ENCODE measurements at places on chromosomes 1 and 21. TPM values are rescaled to one million over a fixed set of nuclear protein-coding genes. Genes with fewer than 3 reads are reported as not detected.

DNA sequence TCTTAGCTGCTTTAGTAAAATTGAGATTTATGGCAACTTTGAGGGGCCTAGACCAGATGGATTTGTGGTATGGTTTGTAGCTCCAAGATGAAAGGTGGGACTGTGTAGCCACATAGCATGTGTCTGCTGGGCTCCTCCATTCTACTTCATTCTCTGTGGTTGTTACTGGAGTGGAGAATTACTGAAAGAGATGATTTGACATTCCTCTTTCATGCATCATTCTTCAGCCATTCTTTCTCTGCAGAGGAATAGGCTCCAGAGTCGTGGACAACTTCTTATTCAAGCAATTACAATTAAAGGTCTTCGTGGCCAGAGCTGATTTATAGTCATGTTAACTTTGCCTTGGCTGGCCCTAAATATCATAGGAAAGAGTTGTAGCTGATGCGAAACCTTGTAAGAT is 328.9 kb downstream of the PAPPA2 start:
- no peak for DNase-seq

DNA sequence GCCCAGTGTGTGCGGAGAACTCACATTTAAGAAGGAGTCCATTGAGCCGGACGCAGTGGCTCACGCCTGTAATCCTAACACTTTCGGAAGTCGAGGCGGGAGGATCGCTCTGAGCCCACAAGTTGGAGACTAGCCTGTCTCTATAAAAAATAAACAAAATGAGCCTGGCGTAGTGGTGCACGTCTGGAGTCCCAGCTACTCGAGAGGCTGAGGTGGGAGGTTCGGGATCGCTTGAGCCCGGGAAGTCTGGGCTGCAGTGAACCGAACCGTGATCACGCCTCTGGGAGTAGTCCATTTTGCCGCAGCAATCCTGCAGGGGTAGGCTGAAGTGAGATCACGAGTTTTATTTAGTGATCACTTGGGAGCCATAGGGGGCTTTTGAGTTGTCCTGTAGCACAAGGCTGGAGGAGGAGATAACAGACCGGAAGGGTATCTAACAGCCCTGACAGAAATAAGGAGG is 497 bp upstream of the FUCA1 start:
- peak; percentile 3 for DNase-seq

- DNase-seq: no peak
Observed at GRCh38 chr1:189708674-189709073, 769.0 kb downstream of the BRINP3 start.

GRCh38 chr1:26375081-26375480 is 2.5 kb upstream of the ZNF683 start:
- no peak for DNase-seq

- no peak for DNase-seq
Observed at GRCh38 chr1:67690018-67690363, 5.0 kb downstream of the GADD45A start.

GRCh38 chr1:41322101-41322661 is 39.1 kb upstream of the FOXO6 start:
- no peak for DNase-seq

- DNase-seq: no peak
Observed at GRCh38 chr1:231625975-231626534, 535 bp upstream of the DISC1 start.

- DNase-seq: peak; percentile 49
Observed at GRCh38 chr1:52862666-52863458, 20.3 kb downstream of the ZYG11A start.

- DNase-seq: peak; percentile 54
Observed at GRCh38 chr1:159012495-159012894, 2.8 kb downstream of the IFI16 start.

DNA sequence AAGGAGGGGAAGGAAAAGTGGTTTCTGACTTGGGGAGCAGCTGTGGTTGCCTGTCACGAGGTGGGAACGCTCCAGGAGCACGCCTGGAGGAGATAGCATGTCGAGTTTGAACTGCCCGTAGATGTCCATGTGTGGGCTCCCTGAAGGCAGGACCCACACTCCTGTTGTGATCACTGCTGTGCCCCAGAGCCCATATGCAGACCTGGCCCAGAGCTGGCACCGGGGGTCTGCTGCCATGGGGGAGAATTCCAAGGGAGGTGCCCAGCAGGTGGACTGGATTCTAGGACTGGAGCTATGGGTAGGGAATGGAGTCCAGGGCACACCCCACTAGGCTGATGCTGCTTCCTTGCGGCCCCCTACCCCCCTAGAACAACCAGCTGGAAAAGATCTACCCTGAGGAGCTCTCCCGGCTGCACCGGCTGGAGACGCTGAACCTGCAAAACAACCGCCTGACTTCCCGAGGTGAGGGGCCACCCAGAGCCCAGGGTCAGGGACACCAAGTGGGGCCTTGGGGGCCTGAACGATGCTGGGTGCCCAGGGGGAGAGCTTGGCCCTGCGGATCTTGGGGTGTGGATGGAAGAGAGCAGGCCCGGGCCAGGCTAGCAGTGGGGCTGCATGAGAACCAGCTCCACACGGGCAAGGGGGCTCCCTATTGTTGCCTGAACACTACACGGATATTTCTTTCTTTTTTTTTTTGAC is 9.3 kb downstream of the PODN start:
- DNase-seq: no peak

GRCh38 chr1:112937070-112937469 is 18.9 kb downstream of the SLC16A1 start:
- peak; percentile 52 for DNase-seq

GRCh38 chr21:21624674-21625073 is 626.5 kb downstream of the NCAM2 start:
- DNase-seq: peak; percentile 94

- no peak for DNase-seq
Observed at GRCh38 chr1:25773441-25774125, 26.4 kb upstream of the SELENON start.

SPTA1 gene
- total RNA-seq: not detected

ANXA9 gene
- not detected for total RNA-seq

EFNA1 gene
- total RNA-seq: not detected

NUP210L gene
- total RNA-seq: not detected
